ENCODE measurements at places on chromosomes 7 and 10.

DNA sequence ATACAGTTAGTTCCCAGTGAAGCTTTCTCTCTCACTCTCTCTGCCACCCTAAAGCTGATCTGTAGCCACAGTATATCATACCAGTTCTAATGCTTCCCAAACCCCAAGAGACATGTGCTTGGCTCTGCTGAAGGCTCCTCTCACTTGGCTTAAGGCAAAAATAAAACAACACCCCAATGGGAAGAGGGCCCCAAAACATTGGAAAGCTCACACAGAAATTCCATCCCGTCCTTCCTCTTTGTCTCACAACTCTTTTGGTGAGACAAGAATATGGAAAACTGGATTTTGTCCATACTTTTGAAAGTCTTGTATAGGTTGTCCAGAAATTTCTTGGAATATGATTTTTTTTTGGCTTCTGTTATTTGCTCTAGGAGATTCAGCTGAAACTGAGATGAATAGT is 56.1 kb upstream of the WNT16 start:
- no peak for DNase-seq

GRCh38 chr10:33132626-33133025 is 174.6 kb upstream of the ITGB1 start:
- DNase-seq: no peak

GRCh38 chr10:590721-591120 is 98.7 kb downstream of the DIP2C start:
- no peak for DNase-seq

DNA sequence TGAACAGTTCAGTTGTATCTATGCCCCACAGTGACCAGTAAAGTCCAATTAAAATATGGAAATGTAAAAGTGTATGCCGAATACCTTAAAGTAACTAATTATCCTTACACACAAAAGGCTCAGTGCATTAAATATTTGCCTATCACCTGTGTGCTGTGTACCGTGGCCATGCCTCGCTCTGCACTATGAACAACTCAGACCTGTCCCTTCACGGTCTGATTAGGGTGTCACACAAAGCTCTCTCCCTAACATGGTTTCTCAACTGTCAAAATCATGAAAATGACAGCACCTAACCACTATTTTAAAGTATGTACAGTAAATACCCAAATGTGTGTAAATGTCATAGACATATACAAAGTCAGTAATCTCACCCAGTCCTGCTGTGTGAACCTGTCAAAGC is 43.1 kb downstream of the STK17A start:
- no peak for DNase-seq

DNA sequence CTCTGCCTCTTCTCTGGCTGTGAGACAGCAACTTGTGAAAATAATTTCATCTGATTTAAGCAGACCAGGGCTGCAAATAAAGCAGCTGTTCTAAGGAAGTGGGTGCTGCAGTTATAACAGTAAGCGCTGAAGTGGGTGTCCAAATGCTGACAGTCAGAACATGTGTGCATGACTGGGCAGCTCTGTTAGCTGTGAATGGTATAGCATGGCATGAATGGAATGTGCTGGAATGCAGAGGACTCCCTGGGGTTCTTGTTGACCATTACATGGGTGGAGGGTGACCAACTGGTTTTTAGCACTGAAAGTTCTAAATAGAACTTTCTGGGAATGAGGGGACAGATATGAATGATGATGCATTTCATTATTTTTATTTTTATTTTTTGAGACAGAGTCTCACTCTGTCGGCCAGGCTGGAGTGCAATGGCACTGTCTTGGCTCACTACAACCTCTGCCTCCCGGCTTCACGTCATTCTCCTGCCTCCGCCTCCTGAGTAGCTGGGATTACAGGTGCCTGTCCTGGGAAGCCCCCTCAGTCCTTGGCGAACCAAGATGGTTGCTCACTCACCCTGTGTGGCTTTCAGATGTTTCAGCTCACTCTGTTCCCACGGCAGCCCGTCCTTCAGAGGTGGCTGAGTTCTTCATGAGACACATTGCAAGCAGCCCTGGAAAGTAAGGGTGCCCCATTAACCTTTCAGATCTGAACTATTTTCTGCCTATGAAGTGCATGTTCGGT is 319.8 kb upstream of the PHYHIPL start:
- peak; percentile 84 for DNase-seq

- no peak for DNase-seq
Observed at GRCh38 chr7:30661926-30662325, 20.3 kb downstream of the CRHR2 start.

- DNase-seq: no peak
Observed at GRCh38 chr7:32289651-32290414, 200.3 kb downstream of the LSM5 start.

DNA sequence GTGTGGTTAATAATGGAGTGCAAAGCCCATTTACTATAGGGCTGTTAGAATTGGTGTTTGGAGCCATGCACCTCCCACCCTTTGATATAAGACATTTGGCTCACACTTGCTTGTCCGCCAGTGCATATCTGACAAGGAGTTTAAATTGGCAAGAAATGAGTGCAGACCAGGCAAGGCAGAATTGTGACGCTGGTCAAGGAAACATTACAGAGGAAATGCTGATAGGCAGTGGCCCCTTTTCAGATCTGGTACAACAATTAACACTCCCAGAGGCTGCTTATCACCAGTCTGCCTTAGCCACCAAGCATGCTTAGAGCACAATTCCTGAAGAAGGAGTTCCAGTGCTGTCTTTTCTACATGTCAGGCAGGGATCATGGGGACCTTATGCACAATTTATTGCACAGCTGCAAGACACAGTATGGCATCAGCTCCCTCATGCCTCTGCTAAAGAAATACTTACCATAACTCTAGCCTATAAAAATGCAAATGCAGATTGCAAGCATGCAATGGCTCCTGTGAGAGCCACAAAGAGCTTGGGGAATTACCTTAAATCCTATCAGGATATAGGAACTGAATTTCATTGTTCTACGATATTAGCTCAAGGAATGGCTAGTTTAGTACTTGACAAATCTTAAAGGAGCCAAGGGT is 35.2 kb downstream of the OR13A1 start:
- no peak for DNase-seq

GRCh38 chr10:109386101-109386500 is 537.2 kb downstream of the XPNPEP1 start:
- DNase-seq: no peak

DNA sequence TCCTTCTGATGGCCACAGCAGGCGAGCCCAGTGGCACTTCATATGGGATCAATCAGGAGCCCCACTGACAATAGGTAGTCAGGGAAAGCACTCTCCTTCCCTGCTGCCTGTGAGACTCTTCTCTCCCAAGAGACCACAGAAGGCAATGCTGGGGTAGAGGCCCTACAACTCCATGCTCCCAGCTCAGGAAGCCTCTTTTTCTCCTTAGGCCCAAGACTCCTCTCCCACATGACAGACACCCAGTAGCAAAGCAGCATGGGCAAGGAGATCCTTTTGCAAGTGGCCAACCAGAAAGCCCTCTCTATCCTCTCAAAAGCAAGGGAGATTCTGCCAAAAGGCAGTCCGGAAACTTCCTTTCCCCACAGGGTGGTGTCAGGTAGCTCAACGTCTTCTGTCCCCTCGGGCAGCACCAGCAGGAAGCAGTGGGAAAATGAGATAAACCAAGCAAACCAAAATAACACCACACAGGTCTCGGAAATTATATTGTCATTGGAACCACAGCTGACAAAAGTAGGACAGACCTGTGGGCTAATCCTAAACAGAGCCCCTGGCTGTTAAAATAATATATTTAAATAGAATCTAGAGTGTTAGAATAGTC is 172.7 kb upstream of the GDF10 start:
- no peak for DNase-seq

DNA sequence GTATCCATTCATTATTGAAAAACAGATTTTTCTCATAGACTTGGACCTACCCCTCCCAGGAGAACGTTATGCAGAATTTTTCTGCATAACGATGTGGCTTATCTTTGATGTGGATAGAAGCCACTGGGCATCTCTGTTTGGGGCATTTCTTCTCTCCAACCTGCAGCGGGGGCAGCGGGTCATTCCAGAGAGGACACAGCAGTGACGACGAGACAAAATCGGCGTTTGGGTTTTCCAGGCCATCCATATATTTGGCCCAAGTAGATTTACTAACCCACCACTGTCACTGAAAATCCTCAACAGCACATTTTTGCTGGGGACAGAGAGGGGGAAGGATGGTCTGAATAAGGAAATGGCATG is 299.3 kb upstream of the PITRM1 start:
- no peak for DNase-seq

GRCh38 chr10:90787393-90788198 is 70.2 kb downstream of the HTR7 start:
- DNase-seq: no peak

DNA sequence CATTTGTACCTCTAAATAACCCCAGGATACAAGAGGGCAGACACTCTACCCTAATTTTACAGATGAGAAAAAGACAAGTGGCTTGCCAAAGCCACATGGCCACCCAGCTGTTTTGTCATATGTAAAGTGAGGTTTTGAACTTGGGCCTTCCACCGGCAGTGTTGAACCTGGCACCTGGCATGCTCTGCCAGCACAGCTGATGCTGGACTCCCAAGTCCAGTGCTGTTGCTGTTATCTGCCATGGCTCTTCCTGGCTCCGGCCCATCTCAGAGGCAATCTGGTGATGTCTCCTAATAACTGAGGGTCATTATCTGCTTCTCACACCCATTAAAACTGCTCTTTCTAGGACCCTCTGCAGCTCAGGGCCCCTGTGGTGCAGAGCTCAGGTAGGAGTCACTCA is 25.0 kb downstream of the BCCIP start:
- DNase-seq: no peak

DNA sequence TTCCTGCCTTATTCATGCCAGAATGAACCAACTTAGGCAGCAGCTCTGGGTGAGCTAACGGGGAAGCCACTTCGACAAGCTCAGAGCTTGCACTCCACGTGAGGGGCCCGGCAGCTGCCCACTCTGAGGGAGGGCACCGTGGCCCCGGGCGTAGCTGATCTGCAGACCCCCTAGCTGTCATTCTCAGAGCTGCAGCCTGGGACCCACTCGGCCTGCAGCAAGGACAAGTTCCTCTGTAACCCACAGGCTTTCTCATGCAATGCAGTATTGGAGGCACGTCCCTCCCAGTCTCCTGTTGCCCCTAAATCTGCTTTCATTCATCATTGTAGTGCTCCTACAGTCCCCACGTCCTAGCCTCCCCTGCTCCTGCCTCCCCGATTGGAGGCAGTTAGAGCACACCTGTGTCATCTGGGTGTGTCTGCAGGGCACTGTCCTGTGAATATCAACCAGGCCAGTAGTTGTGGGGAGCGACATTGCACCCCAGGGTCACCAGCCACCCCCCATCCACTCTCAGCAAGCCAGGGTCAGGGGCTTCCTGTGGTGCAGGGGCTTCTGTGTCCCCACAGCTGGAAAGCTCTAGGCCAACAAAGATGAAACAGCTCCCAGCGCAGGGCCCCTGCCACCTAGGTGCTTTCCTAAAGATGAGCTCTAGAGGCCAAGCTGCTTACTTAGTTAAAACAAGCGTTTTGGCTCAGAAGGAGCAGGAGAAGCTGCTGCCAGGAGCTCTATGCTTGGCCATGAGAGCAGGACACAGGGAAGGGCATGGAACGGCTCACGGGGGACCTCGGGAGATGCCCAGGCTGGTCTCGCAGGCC is 333.6 kb downstream of the ADARB2 start:
- peak; percentile 67 for DNase-seq

GRCh38 chr10:80488539-80489066 is 34.5 kb downstream of the TSPAN14 start:
- DNase-seq: no peak

- DNase-seq: no peak
Observed at GRCh38 chr7:157274991-157275427, 61.8 kb upstream of the DNAJB6 start.

- DNase-seq: no peak
Observed at GRCh38 chr10:132705943-132706342, 80.0 kb downstream of the NKX6-2 start.

DNA sequence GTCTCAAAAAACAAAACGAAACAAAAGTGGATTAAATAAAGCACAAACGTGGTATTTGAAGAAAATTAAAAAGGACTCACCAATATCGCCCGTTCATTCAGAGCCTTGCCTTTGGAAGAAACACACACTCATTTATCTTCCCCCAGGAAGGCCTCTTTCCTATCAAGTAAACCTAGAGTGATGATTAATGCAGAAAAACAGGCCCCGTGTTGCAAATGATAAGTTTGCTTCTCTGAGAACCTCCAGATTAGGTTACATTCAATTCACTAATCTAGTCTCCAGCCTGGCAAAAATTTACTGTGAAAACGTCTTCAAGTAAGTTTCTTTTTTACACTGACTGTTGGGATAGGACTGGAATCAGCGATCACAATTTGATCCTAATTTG is 78.0 kb upstream of the C1GALT1 start:
- DNase-seq: no peak

DNA sequence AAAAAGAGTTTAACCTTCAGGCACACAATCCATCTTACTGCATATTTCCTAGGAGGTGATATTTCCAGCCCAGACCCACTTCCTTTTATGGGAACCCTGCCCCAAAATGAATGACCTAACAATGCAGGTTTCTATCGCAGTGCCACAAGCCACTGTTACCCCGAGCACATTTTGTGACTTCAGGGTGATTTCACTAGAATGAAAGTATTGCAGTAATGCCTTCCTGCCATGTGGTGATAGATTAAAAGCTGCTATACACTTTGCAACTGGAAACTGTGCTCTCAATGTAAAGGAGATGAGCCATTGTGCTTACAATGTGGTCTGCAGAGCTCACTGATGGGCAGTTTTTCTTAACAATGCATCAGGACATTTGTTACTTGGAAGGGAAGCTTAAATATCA is 90.5 kb upstream of the RSU1 start:
- DNase-seq: no peak

DNA sequence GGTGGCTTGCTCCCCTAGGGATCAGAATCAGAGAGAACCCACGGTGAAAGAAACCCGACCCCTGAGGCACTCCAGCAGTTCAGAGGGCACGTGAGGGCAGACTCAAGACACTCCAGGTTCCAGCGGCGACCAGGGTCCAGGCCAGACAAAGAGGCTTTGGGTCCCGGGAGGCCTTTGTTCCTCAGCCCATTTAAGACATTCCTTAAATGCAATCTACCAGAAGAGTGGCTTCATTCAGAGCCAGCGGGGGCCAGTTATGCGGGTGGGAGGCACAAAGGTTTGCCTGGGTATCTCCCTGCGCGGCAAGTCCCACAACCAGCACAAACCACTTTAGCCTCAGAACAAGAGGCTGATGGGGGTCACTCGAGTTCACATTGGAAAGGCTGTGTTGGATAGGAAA is 53.6 kb downstream of the AFAP1L2 start:
- DNase-seq: no peak
